GM23338 (cell line): ENCODE measurements at places on chromosomes 13 and 19. TPM values are rescaled to one million over a fixed set of nuclear protein-coding genes. Genes with fewer than 3 reads are reported as not detected.

- H3K36me3 ChIP-seq = no peaks in the 10 kb centered on the region
- no peaks in the 10 kb centered on the region for H3K27me3 ChIP-seq
- DNase-seq = no peak
- H3K4me1 ChIP-seq = peaks cover 6% of the 10 kb centered on the region
Observed at GRCh38 chr13:80400164-80400864, 59.4 kb upstream of the SPRY2 start.

GRCh38 chr19:11437955-11438354, 2.5 kb downstream of the PRKCSH start:
- H3K36me3 ChIP-seq = peaks cover 37% of the 10 kb centered on the region
- DNase-seq = no peak
- H3K4me3 ChIP-seq = no peak overlapping the region
- no peak overlapping the region for H3K27ac ChIP-seq
- no peaks in the 10 kb centered on the region for H3K27me3 ChIP-seq
- H3K4me1 ChIP-seq = peaks cover 11% of the 10 kb centered on the region; the same call in 1 of the 2 replicates

IGSF23 gene
- not detected in 2 replicates for total RNA-seq

FBN3 gene
- total RNA-seq = 34.7 and 54.5 TPM in 2 replicates

DNA sequence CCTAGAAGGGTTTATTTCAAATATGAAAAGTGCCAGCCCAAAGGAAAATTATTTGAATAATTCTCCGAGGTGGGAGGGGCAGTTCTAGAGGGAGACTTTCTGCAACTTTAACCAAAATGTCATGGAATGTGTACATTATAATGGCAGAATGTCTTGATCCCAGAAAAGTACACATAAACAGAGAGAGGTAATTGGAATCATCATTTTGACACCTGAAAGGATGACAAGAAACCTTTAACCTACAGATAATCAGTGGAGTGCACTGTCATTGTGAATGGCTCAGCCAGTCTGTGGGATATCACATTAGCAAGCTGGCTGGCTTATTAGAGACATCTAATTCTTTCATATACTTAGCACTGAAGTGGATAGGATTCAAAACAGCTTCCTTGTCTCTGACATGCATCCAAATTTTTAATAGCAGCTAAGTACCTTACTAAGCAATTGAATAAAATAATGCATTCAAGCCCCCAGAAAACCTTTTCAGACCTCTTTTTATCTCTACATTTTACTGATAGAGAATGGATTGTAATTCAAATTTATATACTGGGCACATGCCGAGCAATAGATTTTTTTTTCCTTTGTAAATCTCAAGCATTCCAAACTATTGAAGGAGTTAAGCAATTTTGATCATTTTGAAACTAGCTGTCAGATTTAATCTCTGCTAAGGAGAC, 468.6 kb downstream of the COG6 start:
- no peaks in the 10 kb centered on the region for H3K27me3 ChIP-seq
- H3K36me3 ChIP-seq = no peaks in the 10 kb centered on the region
- no peak overlapping the region for H3K27ac ChIP-seq
- no peak overlapping the region for H3K4me3 ChIP-seq
- DNase-seq = no peak
